ENCODE measurements at places on chromosomes 2 and 18. TPM values are rescaled to one million over a fixed set of nuclear protein-coding genes. Genes with fewer than 3 reads are reported as not detected.

GRCh38 chr18:46562674-46563192 is 94.3 kb downstream of the LOXHD1 start:
- peaks cover 2% of the 10 kb centered on the region for H3K27me3 ChIP-seq
- DNase-seq = no peak
- no peak overlapping the region for H3K27ac ChIP-seq
- H3K4me1 ChIP-seq = no peaks in the 10 kb centered on the region

DNA sequence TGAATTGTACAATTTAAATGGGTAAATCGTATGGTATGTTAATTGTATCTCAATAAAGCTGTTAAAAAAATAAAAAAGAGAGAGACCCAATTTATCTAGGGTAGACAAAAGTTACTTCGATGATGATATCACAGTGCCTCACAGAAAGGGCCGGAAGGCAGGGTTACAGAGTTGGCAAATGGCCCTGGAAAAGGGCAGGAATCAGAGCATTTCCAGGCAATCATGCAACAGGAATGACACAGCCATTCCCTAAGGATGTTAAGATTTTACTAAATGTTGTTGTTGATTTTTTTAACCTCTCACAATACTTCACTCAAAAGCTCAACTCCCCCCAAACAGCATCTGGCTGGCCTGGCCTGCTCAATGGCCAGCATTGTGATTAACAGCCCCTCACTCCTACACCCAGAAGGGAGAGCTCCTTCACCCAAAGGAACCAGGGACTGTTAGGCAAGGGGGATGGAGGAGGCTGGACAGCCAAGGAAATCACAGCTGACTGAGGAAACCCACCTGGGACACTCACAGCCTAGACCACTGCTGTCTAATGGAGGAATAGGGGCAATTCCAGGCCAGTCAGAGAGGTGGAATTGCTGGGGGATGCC is 7.7 kb upstream of the SP100 start:
- H3K27me3 ChIP-seq = no peaks in the 10 kb centered on the region
- no peak overlapping the region for H3K27ac ChIP-seq
- H3K36me3 ChIP-seq = peaks cover 35% of the 10 kb centered on the region
- peaks cover 30% of the 10 kb centered on the region for H3K4me1 ChIP-seq
- H3K4me3 ChIP-seq = no peak overlapping the region

DNA sequence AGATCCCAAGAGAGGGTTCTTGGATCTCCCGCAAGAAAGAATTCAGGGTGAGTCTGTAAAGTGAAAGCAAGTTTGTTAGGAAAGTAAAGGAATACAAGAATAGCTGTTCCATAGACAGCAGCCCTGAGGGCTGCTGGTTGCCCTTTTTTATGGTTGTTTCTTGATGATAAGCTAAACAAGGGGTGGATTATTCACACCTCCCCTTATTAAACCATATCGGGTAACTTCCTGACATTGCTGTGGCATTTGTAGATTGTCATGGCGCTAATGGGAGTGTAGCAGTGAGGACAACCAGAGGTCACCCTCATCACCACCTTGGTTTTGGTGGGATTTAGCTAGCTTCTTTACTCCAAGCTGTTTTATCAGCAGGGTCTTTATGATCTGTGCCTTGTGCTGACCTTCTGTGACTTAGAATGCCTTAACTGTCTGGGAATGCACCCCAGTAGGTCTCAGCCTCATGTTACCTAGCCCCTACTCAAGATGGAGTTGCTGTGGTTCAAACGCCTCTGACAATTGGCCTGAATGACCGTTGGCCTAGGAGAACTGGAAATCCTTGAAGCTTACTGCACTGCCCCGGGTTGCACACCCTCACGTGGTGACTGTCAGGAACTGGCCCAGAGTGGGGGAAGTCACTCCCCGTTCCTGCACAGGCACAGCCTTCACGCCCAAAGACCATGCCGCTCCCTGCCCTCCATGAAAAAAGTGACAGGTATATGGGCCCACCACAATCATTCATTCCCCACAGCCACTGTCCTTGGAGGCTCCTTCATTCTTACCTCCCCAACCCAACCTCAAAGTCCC is 136.9 kb downstream of the SEPTIN10 start:
- no peaks in the 10 kb centered on the region for H3K27me3 ChIP-seq
- H3K27ac ChIP-seq = no peak overlapping the region
- H3K4me1 ChIP-seq = peaks cover 6% of the 10 kb centered on the region
- H3K4me3 ChIP-seq = no peak overlapping the region
- DNase-seq = no peak
- no peaks in the 10 kb centered on the region for H3K36me3 ChIP-seq

Gene IL36B
- total RNA-seq = not detected

DNA sequence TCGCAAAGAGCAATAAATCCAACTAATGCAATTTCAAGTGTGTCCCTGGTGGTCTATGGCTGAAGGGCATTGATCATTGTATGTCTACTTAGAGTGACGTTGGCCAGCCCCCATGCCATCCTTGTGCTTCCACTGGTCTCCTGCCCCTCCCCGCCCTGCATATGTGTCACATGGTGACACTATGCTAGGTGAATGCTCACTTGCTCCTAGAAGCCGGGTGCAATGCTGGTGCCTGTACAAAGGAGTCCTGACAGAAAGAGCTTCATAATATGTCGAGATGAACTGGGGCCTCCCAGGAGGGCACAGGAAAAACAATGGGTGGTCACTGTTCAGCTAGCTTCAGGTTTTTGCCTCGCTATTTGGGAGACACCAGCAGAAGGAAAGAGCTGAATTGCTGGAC is 5.9 kb upstream of the TRABD2A start:
- H3K27ac ChIP-seq = peak overlapping the region; percentile 50
- H3K27me3 ChIP-seq = no peaks in the 10 kb centered on the region
- H3K4me1 ChIP-seq = peaks cover 60% of the 10 kb centered on the region
- no peak for DNase-seq
- H3K36me3 ChIP-seq = no peaks in the 10 kb centered on the region

DNA sequence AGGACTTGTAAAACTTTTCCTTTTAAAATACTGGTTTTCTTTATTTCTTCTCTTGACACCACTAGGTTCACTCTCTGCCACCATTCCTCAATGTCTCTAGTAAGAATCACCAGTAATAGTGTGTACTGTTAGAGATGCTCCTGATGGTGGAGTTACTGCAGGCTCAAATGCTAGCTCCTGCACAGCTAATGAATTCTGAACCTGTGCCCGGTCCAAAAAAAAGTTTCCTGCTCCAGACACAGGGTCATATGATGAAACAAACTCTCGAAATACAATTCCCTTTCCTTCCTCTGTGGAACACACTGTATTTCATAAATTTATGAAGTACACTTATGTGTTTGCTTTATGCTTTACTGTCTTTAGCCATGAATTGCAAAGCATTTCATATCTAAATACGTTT is 19.2 kb downstream of the PMS1 start:
- peaks cover 17% of the 10 kb centered on the region for H3K36me3 ChIP-seq
- no peak for DNase-seq
- H3K27me3 ChIP-seq = no peaks in the 10 kb centered on the region
- H3K4me1 ChIP-seq = peaks cover 3% of the 10 kb centered on the region

DNA sequence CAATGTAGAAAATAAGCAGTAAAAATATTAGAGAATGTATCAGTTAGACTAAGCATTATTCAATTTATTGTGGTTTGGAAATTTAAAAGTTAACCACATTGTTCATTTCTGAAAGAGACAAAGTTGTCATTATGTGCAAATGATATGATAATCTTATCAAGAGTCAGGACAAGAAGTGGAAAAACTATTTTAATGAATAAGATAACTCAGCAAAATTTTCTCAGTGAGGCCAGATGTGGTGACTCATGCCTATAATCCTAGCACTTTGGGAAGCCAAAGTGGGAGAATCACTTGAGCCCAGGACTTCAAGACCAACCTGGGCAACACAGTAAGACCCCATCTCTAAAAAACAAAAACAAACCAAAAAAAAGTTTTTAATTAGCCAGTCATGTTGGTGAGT is 39.5 kb upstream of the CERS6 start:
- H3K4me1 ChIP-seq = peaks cover 6% of the 10 kb centered on the region
- H3K36me3 ChIP-seq = peaks cover 4% of the 10 kb centered on the region
- no peak overlapping the region for H3K4me3 ChIP-seq
- no peaks in the 10 kb centered on the region for H3K27me3 ChIP-seq
- no peak for DNase-seq

DNA sequence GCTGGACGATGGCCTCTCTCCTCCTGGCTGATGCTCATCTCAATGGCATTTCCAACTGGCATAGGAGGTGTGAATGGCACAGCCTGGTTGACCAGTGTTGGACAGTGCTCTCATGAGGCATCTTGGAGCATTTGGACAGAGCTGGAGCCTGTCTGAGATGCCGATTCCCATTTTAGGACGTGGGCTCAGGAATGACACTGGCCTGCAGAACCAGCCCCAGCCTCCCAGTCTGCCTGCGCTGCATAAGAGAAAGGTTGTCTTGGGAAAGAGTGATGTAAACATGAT is 118.2 kb upstream of the COPS8 start:
- H3K4me3 ChIP-seq = no peak overlapping the region
- H3K36me3 ChIP-seq = no peaks in the 10 kb centered on the region
- no peak for DNase-seq
- H3K27ac ChIP-seq = no peak overlapping the region
- peaks cover 40% of the 10 kb centered on the region for H3K4me1 ChIP-seq

Gene CAPN14
- 0.19 TPM for total RNA-seq

GRCh38 chr2:149329068-149329467 is 1.3 kb upstream of the LYPD6 start:
- peaks cover 43% of the 10 kb centered on the region for H3K27me3 ChIP-seq
- H3K4me1 ChIP-seq = peaks cover 6% of the 10 kb centered on the region
- no peak overlapping the region for H3K27ac ChIP-seq
- DNase-seq = no peak
- no peak overlapping the region for H3K4me3 ChIP-seq

DNA sequence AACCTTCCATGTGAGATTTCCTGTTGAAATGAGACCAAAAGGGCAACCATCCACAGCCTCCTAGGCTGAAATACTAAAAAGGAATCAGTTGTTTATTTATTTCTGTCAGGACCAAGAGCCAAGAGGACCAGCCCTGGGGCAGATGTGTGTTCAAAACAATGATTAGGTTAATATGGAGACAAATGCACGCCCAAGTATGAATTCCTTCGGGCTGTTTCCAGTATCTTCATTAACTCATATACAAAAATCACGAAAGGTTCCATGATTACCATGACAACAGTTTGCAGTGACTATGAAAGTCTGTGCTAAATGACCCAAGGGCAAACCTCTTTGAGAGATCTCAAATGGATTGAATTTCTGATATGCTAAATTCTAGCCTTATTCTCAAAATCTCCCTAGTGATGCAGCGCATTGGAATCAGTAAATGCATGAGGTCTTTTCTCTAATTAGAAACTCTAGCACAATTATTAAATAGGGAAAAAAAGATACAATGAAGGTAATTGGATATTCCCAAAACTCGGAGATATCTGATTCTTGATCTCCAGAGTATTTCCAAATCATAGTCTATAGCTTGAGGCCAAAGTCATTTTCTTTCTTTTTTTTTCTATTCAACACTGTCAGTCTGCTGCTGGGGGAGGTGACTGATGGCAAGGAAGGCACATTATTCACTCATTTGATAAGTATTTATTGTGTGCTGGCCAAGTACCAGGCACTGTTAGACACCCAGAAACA is 35.6 kb downstream of the VIT start:
- no peaks in the 10 kb centered on the region for H3K36me3 ChIP-seq
- no peak overlapping the region for H3K27ac ChIP-seq
- H3K27me3 ChIP-seq = peaks cover 7% of the 10 kb centered on the region
- H3K4me3 ChIP-seq = no peak overlapping the region
- H3K4me1 ChIP-seq = no peaks in the 10 kb centered on the region

GRCh38 chr2:226977775-226978190 is 141.9 kb downstream of the RHBDD1 start:
- DNase-seq = no peak
- H3K27ac ChIP-seq = no peak overlapping the region
- H3K27me3 ChIP-seq = no peaks in the 10 kb centered on the region
- no peak overlapping the region for H3K4me3 ChIP-seq

- no peak overlapping the region for H3K4me3 ChIP-seq
- H3K36me3 ChIP-seq = no peaks in the 10 kb centered on the region
- peaks cover 6% of the 10 kb centered on the region for H3K4me1 ChIP-seq
- no peak for DNase-seq
Measured at GRCh38 chr18:76530391-76530790, 35.3 kb upstream of the ZNF516 start.

DNA sequence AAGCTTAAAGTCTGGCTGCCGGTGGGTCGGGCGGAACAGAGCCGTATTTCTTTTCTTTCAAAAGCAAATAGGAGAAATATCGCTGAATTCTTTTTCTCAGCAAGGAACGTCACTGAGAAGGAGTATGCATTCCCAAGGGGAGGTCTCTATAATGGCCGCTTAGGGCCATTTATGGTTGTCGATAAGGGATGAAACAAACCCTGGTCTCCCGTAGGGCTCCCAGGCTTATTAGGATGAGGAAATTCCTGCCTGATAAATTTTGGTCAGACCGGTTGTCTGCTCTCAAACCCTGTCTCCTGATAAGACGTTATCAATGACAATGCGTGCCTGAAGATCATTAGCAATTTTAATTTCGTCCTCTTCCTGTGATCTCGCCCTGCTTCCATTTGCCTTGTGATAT is 227.7 kb upstream of the ZEB2 start:
- no peak overlapping the region for H3K27ac ChIP-seq
- peaks cover 8% of the 10 kb centered on the region for H3K36me3 ChIP-seq
- DNase-seq = no peak
- H3K4me1 ChIP-seq = no peaks in the 10 kb centered on the region
- H3K4me3 ChIP-seq = no peak overlapping the region
- no peaks in the 10 kb centered on the region for H3K27me3 ChIP-seq

Gene KLHL30
- total RNA-seq = not detected

- DNase-seq = no peak
- H3K36me3 ChIP-seq = peaks cover 13% of the 10 kb centered on the region
- H3K4me1 ChIP-seq = peaks cover 54% of the 10 kb centered on the region
- no peaks in the 10 kb centered on the region for H3K27me3 ChIP-seq
- H3K4me3 ChIP-seq = no peak overlapping the region
Measured at GRCh38 chr18:63146828-63147409, 172.7 kb downstream of the BCL2 start.

DNA sequence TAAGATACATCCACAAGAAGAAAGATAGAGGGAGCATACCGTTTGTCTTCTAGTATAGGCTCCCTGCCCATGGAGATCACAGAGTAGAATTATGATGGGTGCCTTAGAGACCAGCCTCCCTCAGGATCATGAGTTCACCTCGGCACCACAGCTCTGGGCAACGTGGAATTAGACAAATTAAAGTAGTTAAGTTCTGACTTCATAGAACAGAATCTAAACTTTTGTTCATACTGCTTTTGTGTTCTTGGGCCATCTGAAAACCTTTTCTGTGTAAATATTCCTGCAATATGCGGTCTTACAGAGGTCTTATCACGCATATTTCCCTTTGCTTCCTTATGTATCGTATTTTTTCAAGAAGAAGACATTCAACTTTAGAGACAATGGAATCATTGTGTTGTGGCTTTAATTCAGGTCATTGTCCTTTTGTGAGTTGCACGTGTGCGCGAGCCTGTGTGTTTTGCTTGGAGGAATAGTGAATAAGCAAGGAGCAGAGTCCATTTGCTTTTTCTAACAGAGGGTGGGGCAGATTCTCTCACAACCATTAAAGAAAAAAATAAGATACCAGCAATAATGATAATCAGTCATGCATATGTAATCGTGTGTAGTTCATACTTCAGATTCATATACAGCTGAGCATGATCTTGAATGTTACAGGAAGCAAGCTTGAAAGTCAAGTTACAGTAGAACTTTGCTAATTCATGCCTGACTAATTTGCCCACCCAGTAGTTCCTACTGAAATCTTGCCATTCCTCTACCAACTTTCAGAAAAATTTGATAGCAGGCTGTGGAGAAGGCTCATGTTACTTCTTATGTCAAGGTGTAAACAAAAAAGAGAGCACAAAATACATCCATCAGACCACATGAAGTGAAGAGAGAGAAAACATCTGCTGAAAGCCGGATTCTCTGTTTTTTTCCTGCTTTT is 243.6 kb downstream of the NEDD4L start:
- H3K27ac ChIP-seq = no peak overlapping the region
- H3K4me3 ChIP-seq = no peak overlapping the region
- DNase-seq = no peak

Data from activated CD4-positive, alpha-beta memory T cell treated with anti-CD3 and anti-CD28 coated beads for 36 hours (primary cell).